ENCODE measurements at places on chromosomes 1 and 21.

DNA sequence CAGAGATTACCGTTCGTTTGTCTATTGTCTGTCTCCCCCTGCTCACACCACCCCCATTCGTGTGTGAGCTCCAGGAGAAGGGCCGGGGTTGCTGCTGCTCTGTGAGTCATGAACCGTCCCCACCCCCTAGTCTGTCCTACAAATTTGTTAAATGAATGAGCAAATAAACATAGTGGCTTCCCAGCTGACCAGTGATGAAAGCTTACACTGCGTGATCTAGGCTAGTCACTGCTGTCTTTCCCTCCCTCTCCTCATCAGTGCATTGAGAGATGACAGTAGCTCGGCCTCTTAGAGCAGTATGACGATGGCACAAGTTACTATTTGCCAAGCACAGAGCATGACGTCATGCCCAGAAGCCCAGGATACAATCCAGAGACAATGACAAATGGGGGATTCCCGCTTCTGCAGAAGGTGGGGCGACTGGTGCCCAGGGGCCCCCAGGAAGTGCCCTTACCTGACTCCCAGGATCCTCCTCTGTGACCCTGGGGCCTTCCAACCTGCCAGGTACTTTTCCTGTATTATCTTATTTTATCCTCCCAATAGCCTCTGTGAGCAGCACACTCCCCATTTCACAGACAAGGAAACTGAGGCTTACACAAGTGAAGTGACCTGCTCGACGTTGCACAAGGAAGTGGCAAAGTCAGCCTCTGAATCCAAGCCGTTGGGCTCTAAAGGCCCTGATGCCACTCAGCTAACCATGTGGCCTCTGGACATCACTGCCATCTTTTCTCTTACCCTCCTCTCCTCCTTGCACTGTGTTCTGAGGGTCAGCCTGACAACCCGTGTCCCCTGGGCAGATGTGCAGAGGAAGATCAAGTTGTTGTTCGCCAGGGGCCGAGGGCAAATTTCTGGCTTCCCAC lies 8.6 kb upstream of the EPHA2 start:
- DNase-seq, result no peak

GRCh38 chr21:44487831-44488230 lies 32.5 kb downstream of the LRRC3 start:
- DNase-seq, result no peak

DNA sequence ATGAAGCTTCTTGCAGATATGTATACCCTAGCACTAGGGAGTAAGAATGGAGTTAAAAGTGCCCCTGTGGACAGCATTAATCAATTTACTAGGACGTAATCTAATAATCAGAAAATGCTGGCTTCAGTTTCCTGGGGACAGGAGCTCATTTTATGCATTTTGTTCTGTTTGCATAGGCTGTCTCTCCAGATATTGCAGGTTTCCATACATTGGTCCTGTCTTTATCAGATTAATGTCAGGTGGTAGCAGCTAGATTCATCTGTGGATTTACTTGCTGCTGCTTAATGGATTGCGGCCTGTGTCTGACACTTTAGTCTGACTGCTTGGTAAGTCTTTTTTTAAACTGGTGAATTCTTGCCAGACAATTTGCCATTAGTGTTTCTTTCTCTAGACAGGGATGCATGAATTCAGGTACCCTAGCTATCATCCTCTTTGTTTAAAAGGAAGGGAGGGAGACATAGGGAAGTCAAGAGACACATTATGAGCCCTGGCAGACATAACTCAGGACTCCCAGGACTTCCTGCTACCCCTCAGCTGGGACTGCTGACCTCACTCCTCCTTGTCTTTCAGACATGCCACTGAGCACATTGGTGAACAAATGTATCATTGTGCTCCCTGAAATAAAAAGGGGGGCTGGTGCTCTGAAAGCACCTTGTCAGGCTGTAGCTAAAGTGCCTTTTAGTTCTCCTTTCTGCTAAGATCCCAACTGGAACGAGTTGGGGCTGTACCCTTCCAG lies 47.7 kb downstream of the NOS1AP start:
- DNase-seq, result peak; percentile 44

DNA sequence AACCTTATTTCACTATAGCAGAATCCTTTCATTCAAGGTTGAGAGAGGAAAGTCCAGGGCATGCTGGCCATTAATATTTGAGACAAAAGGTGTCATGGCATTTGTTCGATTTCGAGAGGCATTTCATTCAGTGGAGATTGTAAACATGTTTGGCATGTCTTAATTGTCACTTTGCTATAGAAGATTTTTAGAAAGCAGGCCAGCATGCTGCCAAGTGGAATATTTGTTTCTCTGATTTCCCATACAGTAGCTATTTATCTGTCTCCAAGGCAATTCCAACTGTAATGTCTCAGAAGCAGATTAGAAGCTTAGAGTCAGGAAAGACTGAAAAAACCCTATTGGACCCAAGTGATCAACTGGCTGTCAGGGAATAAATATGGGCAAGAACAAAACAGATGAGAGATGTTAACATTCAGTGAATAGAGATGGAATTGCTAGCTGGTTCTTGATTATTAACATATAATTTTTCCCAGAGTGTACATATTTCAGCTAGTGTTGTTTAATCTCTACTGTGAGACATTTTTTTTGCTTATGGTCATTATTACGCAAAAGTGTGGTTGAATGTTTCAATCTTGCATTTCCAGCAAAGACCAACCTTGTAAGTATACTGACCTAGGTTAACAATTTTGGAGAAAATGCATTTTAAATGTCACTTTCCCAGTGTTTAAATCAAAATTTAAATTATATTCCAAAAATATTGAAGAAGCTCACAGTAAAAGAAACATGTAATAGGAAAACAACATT lies 174.6 kb downstream of the KCNK2 start:
- DNase-seq, result no peak

- DNase-seq, result no peak
Observed at GRCh38 chr21:30518876-30519275, 16.9 kb upstream of the KRTAP19-5 start.

DNA sequence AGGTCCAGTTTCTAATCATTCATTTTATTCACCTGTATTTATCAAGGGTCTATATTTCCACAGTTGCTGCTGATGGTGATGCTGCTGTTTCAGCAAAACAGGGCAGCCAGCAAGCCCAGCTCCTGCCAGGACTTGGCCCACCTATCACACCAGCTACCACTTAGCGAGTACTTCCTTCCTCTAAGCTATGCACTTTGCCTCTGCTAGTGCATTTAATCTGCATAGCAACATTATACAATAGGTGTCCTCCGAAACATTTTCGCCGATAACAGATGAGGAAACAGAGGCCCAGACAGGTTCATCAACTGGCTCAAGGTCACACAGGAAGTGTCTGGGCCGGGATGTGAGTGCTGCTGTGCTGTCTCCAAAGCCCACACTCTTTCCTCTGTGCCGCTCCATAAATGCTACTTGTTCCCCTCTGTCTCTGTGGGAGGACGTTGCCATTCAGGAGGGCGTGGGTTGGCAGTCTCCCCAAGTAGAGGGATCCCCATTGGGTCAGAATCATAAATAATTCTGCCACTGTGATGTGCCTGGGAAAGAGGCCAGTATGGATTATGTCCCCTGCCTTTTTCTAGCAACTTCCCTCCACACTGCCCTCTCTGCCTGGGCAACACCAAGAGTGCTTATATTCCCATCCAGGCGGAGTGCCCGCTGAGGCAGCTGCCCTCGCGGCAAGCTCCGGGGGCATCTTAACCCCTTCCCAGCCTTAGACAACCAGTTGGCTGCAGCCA lies 9.4 kb upstream of the PLEKHA6 start:
- DNase-seq, result no peak
